ENCODE measurements at places on chromosomes 11 and 22.

DNA sequence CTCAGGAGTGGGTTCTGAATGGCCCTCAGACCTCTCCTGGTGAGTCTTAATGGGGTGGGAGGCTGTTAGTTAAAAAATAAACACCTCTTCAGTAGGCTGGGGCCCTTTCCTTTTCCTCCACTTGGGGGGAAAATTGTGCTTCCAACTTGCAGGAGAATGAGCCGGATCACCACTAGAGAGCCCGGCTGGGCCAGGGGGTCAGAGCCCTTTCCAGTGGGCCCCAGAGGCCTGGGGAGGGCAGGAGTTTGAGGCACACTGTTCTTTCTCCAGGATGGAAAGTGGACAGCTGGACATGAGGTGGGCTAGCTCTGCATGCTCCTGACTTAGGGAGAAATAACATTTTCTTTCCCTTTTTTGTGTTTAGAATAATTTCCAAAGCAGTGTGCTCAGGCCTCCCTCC lies 32.8 kb downstream of the B3GAT1 start:
- DNase-seq = no peak

DNA sequence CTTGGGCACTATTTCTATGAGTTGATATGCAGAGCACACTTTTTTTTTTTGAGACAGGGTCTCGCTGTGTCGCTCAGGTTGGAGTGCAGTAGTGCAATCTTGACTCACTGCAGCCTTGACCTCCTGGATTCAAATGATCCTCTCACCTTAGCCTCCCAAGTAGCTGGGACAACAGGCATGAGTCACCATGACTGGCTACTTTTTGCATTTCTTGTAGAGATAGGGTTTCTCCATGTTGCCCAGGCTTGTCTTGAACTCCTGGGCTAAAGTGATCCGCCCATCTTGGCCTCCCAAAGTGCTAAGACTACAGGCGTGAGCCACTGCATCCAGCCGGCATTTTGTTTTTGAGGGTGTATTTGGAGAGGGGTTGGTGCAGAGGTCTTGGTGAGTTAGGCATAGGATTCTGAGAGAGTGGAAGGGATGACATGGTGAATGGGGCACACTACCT lies 29.9 kb upstream of the MTCH2 start:
- DNase-seq = no peak

- no peak for DNase-seq
Observed at GRCh38 chr11:93940395-93940794, 80.8 kb upstream of the HEPHL1 start.

- DNase-seq = no peak
Observed at GRCh38 chr11:107931206-107931605, 3.0 kb downstream of the RAB39A start.

DNA sequence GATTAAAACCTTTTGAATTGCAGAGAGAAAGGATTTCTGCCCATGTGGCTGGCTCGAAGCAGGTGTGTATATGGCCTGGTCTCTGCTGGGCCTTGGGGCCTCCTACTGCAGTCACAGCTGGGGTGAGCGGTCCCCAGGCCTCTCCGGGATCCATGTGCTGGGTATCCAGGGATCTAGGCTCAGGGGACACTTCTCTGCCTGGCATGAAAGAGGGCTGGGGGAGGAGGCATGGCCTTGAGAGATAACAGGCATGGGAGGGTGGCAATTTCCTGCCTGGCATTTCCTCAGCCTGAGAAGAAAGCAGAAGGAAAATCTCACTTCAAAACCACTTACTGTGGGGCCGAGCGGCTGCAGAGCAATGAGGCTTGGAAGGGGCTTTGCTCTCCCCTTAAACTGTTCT lies 20.3 kb upstream of the PARVG start:
- DNase-seq = no peak

DNA sequence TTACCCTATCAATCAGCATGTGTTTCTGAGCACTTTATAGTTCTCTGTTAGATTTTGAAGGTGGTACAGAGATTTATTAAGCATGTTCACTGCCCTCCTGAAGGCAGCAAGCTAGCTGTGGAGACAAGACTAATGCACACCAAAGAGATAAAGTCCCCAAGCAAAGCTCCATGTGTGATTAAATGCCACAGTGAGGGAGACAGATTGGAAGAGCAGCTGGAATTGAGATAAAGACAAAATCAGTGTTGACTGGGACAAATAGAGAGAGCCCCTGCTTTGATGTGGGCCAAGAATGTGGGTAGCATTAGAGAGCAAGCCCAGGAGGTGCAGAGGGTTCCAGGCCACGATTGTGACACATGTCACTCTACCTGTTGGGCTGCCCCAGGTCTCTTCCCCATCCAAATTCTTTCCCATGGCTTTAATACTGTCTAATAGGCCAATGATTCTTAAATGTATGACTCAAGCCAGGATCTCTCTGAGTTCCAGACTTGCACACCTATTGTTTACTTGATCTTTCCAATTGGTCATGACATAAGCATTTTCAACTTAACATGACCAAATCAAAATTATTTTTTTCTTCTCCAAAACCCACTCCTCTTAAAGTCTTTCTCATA lies 60.1 kb upstream of the ZC3H12C start:
- DNase-seq = no peak

GRCh38 chr11:68199295-68199987 lies 13.7 kb downstream of the KMT5B start:
- DNase-seq = no peak

DNA sequence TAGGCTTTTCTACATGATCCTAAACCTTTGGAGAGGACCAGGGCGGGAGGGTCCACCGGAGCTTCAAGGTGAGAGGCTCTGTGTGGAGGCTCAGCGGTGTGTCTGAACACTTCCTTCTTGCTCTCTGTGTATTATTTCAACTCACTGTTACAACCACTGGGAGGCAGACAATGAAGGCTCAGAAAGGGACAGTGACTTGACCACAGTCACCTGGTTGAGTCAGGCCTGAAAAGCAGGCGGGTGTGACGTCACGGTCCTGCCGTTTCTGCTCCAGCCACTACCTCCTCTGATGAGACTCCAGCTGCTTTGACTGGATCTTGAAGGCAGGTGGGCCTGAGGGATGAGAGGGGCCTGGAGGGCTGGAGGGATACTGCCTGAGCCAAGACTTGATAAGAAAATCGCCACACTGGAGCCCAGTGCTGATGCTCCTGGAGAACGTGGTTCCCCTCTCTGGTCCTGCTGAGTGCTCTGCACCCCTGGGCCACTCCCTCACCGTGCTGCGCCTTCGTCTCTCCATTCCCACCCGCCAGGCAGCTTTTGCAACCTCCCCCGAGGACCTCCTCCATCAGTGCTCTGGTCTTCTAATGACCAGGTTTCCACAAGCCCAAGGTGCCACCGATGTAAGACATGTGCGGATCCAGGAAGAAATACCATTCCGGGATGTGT lies 27.9 kb downstream of the KCNC1 start:
- no peak for DNase-seq

- DNase-seq = no peak
Observed at GRCh38 chr11:66008468-66009101, 3.2 kb upstream of the CST6 start.
